CD4-positive, alpha-beta T cell (primary cell): ENCODE measurements at places on chromosomes 1 and 21. TPM values are rescaled to one million over a fixed set of nuclear protein-coding genes. Genes with fewer than 3 reads are reported as not detected.
A peak's percentile ranks its signal among the peaks of the same experiment; 100 is the strongest.

DNA sequence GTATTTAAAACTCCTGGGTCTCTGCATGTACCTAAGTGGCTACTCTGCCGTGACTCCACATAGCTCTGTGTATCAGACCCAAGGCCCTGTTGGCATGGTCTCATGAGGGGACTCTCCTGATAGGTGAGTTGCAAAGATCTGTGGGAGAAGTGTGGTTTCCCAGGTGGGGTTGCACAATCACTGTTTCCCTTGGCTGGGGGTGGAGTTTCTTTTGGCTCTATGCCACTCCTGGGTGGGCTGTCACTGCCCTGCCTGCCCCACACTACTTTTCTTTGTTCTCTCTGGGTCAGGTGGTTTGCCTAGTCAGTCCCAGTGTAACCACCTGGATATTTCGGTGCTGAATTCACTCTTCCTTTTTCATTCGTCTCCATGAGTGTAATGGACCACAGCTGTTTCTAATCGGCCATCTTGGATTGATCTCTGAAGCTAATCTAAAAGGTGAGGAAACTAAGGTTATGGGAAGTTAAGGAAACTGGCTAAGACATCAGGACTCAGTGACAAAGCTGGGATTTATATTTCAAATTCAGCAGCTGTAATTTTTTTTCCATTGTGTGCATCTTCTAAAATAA is 97.1 kb upstream of the CACYBP start:
- DNase-seq: no peak

GRCh38 chr1:83520797-83521196 is 478.1 kb downstream of the TTLL7 start:
- DNase-seq: no peak

ZSWIM5 gene
- total RNA-seq: 1.1 TPM

GRCh38 chr1:26317146-26317545 is 612 bp upstream of the CD52 start:
- DNase-seq: no peak

DNA sequence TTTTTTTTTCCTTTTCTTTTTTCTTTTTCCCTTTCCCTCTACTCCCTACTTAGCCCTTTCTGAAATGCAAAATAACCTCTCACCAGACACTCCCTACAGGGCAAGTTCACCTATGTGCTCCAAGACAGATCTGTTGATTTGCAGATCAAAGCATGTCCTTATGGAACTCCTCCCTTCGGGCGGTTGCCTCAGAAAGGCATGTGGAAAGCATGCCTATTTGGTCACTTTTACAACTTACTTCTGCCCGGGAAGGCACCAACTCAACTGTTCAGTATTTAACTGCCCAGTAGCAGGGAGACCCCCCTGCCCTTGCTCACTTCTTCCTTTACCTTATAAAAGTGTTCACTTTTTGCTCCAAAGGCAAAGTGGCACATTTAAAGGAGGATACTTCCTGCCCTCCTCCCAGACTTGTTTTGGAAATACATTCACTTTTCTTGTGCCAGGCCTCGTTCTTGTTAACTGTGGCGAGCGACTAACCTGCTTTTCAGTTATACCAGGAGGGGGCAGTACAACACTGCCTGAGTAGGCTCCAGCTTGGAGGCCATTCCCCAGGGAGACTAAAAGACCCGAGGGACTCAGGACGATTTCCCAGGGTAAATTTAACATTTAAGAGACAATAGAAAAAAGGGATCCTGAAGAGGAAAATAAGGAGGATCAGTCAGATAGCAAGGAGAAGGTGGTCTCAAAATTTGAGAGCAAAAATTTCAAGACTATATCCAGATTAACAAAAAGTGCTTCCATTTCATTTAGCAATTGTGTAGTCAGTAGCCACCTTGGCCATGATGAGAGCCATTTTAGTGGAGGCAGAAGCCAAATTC is 12.3 kb upstream of the SLAMF7 start:
- DNase-seq: peak; percentile 83

CELA3B gene
- not detected for total RNA-seq

- no peak for DNase-seq
Observed at GRCh38 chr1:67019600-67020136, 34.3 kb downstream of the SLC35D1 start.

GRCh38 chr1:157140063-157140588 is 1.9 kb upstream of the ETV3 start:
- no peak for DNase-seq

RPTN gene
- not detected for total RNA-seq

DNA sequence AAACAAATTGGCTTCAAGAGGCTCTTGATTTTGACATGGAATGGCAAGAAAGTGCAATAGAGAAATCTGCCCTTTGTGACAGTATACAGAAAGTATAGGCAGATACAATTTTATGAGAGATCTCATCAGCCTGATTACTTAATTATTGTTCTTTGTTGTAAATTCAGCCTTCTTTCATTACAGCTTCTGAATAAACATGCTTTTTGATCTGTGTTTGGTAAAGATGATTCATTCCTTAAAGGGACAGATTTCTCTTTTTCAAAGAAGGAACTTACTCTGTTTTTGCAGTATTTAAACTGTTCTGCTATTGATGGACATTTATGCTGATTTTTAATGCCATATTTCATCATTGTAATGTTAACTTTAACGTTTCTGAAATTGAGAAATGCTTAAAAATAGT is 13.7 kb upstream of the MPC2 start:
- DNase-seq: no peak

DNA sequence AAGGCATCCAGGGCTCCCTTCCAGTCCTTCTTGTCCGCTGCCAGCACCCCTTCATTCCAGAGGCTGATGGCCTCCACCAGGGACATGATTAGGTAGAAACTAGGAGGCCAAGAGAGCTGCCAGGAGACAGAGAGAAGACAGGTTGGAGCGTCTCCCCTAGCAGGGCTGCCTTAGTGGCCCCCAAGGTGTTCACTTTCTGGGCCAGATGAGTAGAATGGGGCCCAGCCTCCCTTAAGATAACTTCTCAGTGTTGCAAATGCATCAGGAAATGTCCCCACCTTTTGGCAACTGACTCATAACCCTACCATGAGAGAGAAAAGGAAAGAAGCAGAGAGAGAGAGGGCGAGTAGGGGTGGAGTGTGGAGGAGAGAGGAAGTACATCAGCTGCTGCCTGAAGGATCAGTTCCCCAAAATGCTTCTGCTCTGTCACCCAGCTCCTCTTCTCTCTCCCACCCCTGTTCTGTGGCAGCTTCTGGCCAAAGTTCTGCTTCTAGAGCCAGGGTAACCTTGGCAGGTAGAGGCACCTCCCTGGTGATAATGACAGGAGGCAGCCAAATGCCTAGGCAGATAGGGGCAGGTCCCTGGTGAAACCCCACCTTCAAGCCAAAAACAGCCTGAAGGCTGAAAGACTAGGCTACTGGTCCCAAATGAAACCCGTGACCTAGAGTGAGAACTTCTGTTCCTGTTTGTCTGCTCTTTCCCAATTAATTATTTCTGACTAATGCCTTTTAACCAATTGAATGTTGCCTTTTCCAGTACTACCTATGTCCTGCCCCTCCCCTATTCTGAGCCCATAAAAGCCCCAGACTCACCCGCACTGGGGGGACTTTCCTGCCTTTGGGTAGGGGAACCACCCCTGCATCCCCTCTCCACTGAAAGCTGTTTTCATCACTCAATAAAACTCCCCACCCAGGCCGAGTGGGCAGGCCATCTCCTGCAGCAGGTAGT is at the start of gene NCF2:
NCF2 (minus strand) TSS at position 216 of the 948 bp plus-strand sequence; CDS start at position 86, 130 bp downstream.
- DNase-seq: peak; percentile 52

- no peak for DNase-seq
Observed at GRCh38 chr1:51526248-51526647, 7.2 kb upstream of the EPS15 start.

- no peak for DNase-seq
Observed at GRCh38 chr1:201346337-201346939, 31.0 kb downstream of the TNNT2 start.

- no peak for DNase-seq
Observed at GRCh38 chr21:41350436-41351155, 11.2 kb upstream of the MX2 start.

DNA sequence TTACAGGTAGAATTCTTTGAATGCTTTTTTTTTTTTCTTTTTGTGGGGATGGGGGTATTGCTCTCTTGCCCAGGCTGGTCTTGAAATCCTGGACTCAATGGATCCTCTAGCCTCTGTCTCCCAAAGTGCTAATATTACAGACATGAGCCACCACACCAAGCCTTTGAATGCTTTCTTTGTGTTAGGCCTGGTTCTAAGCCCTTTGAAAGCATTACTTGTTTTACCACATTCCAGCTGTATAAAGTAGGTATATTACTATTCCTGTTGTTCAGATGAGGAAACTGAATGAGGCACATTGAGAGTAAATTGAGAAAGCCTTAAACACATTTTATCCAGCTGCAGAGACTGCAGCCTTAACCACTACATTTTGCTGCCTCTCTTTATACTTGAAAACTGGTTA is 841.8 kb upstream of the ADGRL4 start:
- DNase-seq: no peak

IFI16 gene
- total RNA-seq: 36.9 TPM

GRCh38 chr1:115114308-115114707 is 25.0 kb upstream of the TSPAN2 start:
- DNase-seq: peak; percentile 24

GRCh38 chr1:199174336-199174735 is 535.5 kb downstream of the PTPRC start:
- no peak for DNase-seq

GRCh38 chr1:4121293-4121684 is 221.2 kb upstream of the C1orf174 start:
- no peak for DNase-seq

ADCY10 gene
- 0.11 TPM for total RNA-seq

DNA sequence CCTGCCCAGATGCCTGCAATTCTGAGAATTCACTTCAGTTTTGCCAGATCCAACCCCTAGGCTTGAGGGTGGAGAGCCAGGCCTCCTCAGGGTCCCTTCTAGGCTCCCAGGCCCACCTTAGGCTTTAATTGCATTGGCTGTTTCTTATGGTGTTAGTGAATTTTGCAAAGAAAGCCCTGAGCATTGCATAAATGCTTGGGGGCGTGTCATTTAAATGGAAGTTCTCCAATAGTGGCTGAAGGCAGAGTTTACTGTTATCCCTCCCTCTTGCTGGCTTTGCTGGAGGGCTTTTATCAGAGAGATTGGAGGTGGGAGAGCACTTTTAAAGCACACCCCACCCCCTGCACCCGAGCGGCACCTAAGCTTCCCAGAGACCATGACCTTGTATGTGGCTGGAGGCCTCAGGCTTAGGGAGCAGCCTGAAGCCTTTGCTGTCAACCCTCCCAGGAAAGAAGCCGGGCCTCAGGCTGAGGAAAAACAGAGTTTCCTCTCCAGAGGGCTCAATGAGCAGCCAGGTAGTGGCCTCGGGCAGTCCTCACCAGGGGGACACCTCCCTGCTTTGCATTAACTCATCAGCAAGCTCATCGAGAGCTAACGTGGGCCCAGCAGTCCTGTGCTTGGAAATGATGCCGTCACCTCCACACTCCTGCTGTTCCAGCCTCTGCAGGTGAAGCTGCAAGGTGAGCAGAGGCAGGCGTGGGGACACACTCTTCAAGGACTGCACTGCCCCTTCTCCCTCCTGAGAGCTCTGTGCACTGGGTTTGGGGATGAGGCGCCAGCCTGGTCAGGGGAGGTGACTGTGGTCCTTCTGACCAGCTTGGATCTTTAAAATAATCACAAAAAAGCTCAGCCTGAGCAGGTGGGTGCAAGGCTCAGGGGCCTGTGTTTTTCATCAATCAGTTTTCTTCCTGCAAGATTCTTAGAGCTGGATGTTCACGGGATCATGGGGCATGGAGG is 58.0 kb downstream of the STUM start:
- DNase-seq: no peak

TSPAN1 gene
- not detected for total RNA-seq

DNA sequence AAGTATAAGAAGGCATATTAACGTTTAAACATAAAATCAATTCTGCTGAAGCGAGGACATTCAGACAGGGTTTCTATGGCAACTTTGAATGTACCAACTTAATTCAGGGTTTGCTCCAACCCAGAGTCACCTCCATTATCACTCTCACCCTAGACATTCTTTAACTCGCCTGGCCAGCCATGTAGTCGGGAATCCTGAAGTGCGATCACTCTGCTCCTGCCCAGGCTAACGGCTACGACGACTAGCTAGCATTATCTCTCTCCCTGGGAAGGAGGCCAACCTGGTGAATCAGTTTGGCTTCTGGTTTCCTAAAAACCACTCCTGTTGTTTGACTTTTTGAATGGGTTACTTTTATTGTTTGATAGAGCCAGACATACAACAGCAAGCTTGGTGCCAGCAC is 38.9 kb upstream of the ZBTB18 start:
- no peak for DNase-seq

GRCh38 chr1:108027389-108027788 is 62.4 kb upstream of the VAV3 start:
- no peak for DNase-seq

DNA sequence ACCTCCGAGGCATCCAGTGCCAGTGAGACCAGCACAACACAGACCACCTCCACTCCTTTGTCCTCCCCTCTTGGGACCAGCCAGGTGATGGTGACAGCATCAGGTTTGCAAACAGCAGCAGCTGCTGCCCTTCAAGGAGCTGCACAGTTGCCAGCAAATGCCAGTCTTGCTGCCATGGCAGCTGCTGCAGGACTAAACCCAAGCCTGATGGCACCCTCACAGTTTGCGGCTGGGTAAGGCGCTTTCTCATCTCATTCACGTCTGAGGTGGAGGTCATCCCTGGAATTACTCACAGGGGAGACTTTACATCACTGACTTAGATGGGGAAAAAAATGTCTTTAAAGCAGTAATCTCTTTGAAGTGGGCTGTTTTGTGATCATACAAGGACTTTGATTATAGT is 106.3 kb downstream of the CD247 start:
- DNase-seq: no peak

- no peak for DNase-seq
Observed at GRCh38 chr21:25688275-25689155, 46.2 kb downstream of the ATP5PF start.

- no peak for DNase-seq
Observed at GRCh38 chr1:197415221-197415620, 147.2 kb downstream of the CRB1 start.

CRTC2 gene
- 147 TPM for total RNA-seq

GRCh38 chr1:145690587-145691558 is 16.3 kb downstream of the PDZK1 start:
- DNase-seq: no peak

- no peak for DNase-seq
Observed at GRCh38 chr1:43243299-43243698, 26.5 kb upstream of the TMEM125 start.

DNA sequence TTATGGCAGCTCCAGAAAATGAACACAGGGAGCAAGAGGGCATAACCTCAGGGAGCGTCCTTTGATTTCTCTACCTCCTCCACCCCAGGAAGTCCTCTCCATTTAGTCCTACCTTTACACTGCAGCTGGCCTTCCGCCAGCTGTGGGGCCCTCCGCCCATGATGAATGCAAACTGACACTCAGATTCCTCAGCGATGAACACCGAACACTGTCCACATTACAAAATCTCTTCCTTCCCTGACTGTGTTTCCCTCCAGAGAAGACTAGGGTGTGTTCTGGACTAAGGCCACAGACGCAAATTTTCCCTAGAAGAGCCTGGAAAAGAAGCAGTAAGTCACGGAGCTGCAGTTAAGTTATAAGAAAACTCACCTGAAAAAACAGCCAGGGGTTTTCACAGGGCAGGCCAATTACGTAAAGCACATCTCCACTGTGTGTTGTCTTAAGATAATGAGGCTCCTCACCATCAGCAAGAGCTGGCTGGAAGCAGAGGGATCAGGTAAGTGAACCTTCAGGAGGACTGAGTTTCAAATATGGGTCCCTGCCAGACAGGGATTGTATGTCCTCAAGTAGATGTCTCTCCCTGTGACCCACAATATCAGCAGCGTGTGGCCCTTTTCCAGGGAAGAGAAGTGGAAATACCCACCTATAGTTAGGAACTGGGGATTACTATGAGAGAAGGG is 46.3 kb upstream of the ATP1B1 start:
- no peak for DNase-seq
